ENCODE measurements at places on chromosomes 6 and 20.

DNA sequence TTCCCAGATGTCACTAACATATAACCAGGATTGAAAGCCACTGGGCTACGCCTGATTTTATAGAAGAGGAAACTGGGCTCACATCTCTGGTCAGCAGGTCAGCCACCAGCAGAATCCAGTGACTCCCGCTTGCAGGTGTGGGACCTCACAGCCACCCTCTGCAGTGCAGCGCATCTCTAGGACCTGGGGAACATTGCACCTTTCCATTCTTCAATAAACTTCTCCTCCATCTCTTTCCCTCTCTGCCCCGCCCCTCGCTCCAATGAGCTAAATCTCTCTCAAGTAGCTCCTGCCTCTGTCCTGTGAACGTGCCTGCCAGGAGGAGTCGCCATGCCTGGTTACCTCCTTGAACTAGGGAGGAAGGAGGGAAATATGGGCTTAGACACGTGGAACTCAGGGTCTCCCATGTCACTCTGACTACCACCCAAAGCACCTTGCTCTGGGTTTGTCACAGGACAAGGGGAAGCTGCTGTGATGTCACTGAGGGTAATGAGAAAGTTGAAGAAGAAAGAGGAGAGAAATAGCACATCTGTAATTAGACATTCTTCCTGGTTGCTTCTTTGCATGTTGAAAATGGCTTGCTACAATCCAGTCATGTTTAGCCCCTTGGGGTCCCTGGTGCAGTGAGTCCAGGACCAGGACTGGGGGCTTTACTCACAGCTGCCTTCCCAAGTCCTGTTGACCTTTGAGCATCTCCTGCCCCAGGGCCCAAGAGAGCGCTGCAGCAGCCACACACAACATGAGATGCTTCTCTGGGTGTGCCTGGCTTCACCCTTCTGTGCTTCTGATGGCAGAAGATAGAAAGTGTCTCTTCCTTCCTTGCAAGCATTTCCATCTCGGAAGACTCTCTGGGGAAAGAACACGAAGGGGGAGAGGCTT lies 469.4 kb downstream of the PREX1 start:
- no peak for DNase-seq

DNA sequence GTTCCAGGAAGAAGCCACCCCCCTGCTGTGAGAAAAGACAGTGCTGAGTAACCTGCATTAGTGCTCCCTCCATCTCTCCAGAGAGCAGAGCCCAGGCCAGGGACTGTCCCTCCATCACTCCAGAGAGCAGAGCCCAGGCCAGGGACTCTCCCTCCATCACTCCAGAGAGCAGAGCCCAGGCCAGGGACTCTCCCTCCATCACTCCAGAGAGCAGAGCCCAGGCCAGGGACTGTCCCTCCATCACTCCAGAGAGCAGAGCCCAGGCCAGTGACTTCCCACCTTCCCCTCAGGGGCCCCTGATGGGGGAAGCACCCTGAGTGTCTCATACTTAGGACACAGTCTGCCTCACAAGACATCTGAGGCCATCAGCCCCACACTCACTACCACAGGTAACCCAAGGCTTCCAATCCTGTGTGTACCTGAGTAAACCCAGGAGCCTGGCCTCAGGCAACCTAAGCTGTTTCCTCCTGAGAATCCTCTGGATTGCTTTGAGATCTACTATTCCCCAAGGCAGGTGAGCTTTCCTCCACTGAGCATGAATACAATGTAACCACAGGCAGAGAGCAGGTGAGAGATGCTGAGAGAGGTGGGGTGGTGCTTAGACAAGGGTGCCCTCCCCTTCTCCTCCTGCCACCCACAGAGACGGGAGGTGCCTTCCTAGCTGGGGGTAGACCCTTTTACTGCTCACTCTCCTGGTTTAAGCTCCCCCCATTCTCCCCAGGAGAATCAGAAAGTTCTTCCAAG lies 4.9 kb downstream of the TBXT start:
- DNase-seq, result no peak

DNA sequence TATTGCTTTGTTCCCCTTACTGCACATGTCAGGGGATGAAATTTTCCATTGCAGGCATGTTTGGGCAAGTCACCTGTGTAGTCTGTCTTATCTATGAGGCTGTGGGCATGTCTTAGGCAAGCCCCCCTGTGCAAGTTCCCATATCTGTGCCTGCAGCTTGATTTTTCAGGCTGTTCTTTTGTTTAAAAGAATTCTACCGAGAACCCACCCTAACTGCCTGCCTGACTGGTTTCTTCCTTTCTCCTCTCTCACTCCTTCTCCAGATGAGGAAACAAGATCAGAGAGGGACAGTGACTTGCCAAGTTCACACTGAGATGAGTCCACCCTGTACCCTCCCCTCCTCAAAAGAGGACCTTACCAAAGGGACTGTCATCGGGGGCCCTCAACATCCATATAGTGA lies 11.0 kb downstream of the TREML2 start:
- no peak for DNase-seq

GRCh38 chr6:36526066-36526465 lies 21.2 kb downstream of the STK38 start:
- no peak for DNase-seq

DNA sequence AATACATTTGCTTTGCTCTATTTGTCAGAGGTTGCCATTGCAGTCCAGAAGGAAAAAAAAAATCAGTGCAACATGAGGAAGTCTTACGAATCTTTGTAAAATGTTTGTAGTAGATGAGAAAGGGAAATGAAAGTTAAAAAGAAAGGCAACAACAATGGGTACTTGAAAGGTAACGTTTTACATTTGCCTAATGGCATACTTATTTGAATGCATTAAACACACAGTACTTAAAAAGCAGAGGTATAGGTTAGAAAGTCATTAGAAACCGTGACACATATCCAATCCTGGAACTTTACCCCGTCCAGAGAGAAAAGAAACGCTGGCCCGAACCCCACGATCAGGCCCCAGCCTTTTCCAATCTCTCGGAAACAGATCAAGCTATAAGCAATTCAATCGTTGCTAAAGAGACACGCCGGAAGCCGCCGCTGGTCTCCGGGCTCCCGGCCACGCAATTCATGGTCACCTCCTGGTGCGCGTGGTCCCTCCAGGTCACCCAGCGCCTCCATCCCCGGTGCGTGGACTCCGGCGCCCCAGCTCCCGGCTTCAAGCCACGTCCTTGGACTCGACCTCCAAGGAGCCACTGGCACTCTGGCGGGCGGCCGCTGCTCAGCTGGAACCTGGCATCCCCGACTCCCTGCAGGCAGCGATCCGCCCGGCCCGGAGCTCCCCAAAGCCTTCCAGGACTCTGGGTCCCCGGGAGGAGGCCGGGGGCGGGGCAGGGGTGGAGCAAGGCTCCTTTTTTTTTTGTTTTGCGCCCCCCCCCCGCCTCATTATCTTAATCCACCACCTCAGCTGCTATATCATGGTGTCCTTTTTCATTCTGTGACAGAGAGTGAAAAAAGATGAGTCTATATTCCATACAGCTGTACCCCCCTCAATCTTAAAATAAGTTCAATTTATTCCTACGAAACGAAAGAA lies at the start of gene SLC18B1:
Gene SLC18B1, minus strand, starts transcription at position 687 of the 918 bp plus-strand sequence. Its CDS starts 181 bp downstream, at position 506.
- DNase-seq, result no peak

DNA sequence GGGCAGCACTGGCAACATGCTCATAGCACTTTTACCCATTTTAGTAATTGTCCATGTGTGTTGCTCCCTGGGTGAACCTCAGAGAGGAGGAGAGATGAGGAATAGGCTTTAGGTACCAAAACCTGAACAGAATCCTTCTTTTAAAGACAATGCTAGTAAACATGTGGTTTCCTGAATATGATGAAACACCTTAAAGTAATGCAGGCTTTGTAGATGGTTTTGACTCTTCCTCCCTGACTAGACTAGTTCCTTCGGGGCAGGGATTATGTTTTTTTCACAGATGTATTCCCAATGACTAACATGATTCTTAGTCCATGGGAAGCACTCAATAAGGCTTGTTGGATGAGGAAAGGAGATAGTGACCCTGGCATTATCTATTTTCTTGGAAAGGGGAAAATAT lies 367.6 kb upstream of the JAG1 start:
- no peak for DNase-seq

DNA sequence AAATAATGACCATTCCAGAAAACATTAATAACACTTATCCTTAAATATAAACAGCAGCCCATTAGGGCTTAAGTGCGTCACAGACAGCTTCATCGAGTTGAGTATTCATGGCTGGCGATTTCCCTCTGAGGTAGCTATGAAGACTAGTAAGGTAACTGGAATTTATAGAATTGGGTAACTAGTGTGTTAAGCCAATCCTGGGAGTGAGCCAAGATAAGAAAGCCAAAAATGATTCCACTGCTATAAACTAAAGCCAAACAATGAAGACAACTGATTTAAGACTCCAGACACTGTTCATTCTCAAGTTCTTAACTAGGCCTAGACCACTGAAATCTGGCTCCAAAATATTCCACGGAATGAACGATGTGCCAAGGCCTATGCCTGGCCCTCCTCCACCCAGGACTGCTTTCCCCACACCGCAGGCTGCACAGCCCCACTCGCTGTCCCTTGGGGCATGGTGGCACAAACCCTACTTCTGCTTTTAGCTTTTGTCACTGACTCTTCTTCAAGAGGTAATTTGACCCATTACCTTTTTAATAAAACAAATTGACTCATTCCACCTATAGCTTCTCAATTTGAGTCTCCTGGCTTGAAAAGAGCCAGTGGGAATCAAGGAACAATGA lies 66.0 kb downstream of the BLOC1S5 start:
- DNase-seq, result no peak

DNA sequence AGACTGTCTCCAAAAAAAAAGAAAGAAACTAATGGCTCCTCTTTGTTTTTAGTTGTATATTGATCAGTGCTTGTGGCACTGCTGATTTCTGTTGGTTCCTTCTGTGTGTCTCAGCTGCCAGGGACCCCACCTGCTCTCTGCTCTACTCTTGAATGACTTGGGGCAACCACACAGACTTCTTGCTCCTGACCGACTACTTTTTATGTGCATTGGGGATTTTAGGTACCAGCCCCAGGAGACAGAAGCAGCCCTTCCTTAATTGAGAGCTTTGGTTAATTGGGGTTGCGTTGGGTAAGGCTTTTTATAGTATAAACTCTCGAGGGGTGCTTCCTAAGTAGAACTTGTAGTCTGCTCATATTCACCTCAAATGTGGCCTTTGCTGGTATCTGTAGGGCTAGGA lies 6.9 kb downstream of the STK35 start:
- no peak for DNase-seq

DNA sequence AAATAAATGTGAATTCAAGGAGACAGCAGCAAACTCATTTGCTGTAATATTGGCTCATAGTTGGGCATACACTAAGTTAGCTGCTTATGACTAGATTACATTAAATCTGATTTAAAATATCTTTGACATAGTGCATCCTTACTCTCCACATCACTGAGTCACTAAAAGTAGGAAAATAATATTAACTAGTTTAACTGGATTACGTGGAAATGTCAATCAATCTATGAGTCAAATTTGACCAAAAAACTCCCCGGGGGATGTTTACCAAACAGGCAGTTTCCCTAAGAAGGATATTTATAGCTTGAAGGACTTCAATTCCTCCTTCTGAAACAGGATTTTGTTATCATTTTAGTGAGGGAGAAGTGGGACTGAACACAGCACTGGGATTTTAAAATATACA lies 366.5 kb downstream of the ESR1 start:
- no peak for DNase-seq

- no peak for DNase-seq
Measured at GRCh38 chr20:47263465-47264084, 92.9 kb downstream of the ZMYND8 start.

- no peak for DNase-seq
Measured at GRCh38 chr6:33236328-33236727, 28.0 kb downstream of the RING1 start.

- no peak for DNase-seq
Measured at GRCh38 chr6:73710470-73710869, 14.5 kb downstream of the CD109 start.

DNA sequence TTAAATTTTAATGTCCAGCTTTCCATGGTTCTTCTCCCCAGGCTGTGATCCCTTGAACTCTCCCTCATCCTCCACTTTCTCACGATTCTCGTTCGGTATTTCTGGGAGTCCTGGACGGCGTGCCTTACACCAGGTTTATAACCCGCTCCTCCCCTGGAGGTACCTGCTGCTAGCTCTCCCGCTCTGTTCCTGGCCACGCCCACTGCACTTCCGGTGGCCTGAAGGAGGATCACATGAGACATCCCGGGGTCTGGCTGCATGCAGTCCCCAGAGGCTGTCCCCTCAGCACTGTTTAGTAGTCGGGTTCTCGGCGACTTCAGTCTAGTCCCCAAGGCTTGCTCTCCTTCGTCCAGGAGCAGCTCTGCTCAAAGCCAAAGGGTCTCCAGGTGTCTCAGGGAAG lies 28.4 kb upstream of the GCLC start:
- DNase-seq, result no peak

DNA sequence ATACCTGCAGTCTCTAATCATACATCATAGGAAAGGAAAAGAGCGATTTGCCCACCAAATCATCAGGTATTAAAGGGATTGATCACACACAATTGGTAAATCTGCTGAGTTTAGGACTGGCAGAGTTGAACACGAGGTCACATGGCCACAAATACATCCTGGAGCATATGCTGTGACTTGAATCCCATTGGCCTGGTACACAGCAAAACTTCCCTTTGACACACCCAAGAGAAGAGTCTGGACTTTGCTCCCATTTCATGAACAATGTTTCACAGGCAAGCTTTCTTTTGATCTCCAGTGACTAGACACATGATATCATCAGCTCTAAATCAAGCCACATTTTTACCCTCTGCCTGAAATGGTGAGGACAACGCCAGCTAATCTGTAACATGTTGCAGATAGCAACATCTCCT lies 117.9 kb downstream of the ISM1 start:
- no peak for DNase-seq

- DNase-seq, result no peak
Measured at GRCh38 chr6:21998582-21998981, 298.3 kb downstream of the PRL start.

GRCh38 chr6:155040901-155041650 lies 46.0 kb downstream of the TIAM2 start:
- no peak for DNase-seq

Data from NCI-H2107 (cell line).